Activated T-helper 2 cell treated with anti-CD3 and anti-CD28 coated beads, Interferon-gamma antibody, Interleukin-2, Interleukin-4, amounts not matched to agents 10 μg/mL and 5 μg/mL and 100 μg/mL, durations not matched to agents 14 hours and 24 hours and 36 hours (primary cell): ENCODE measurements at places on chromosomes 6 and 20. TPM values are rescaled to one million over a fixed set of nuclear protein-coding genes. Genes with fewer than 3 reads are reported as not detected.

The TRDN gene
- total RNA-seq = not detected in 2 replicates

The ZBTB9 gene
- total RNA-seq = 11.4 and 11.5 TPM in 2 replicates

The SPO11 gene
- not detected in 2 replicates for total RNA-seq

The BPI gene
- not detected in 2 replicates for total RNA-seq

DNA sequence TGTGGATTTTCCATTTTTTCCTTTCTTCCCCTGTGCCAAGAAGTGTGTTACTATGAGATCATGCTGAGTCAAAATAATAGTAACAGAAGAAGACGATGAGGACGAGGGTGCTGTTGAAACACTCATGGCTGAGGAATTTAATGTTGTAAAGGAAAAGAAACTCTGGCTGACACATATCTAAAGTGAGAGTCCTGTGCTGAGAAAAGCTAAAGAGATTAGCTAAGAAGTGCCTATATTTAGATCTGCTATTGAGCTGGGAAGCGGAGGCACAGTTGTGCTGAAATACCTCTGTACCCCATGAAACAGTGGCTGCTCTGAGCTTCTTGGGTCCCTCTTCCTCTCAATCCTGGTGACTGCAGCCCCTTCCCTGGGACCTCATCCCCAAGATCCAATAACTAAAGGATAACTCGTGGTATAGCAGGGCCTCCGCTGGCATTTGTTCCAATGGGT lies 1.1 kb upstream of the SYTL3 start:
- peak overlapping the region; percentile 90 for H3K4me3 ChIP-seq
- peaks cover 38% of the 10 kb centered on the region for H3K36me3 ChIP-seq
- DNase-seq = no peak

- no peak overlapping the region for H3K4me3 ChIP-seq
- DNase-seq = no peak
- H3K27me3 ChIP-seq = no peaks in the 10 kb centered on the region
- H3K4me1 ChIP-seq = no peaks in the 10 kb centered on the region
- H3K27ac ChIP-seq = no peak overlapping the region
Observed at GRCh38 chr20:55052459-55052858, 577.1 kb downstream of the DOK5 start.

- no peak overlapping the region for H3K27ac ChIP-seq
- DNase-seq = no peak
- no peaks in the 10 kb centered on the region for H3K27me3 ChIP-seq
- no peaks in the 10 kb centered on the region for H3K36me3 ChIP-seq
Observed at GRCh38 chr20:60100780-60101179, 142.6 kb downstream of the CDH26 start.

- H3K27ac ChIP-seq = no peak overlapping the region
- DNase-seq = peak; percentile 56
- H3K27me3 ChIP-seq = peaks cover 70% of the 10 kb centered on the region
- H3K4me1 ChIP-seq = peaks cover 30% of the 10 kb centered on the region
Observed at GRCh38 chr6:29976588-29977424, 34.5 kb downstream of the HLA-A start.

GRCh38 chr6:165231581-165232561 lies 77.5 kb downstream of the C6orf118 start:
- H3K36me3 ChIP-seq = no peaks in the 10 kb centered on the region
- no peaks in the 10 kb centered on the region for H3K27me3 ChIP-seq
- H3K4me1 ChIP-seq = no peaks in the 10 kb centered on the region
- no peak overlapping the region for H3K27ac ChIP-seq
- no peak overlapping the region for H3K4me3 ChIP-seq

DNA sequence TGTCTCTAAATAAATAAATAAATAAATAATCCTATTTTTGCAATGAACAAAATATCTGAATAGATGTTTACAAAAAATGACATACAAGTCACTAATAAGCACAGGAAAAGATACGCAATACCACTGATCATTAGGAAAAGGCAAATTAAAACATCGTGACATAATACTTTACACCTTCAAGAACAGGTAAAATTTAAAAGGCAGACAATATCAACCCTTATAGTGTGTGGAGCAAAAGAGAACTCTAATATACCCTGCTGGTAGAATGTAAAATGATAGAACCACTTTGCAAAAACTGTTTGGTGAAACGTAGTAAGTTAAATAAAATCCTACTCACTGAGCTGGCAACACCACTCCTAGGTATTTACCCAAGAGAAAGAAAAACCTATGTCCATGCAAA lies 67.4 kb downstream of the ZMYND8 start:
- H3K4me1 ChIP-seq = peaks cover 4% of the 10 kb centered on the region
- no peak overlapping the region for H3K27ac ChIP-seq
- no peak overlapping the region for H3K4me3 ChIP-seq
- no peak for DNase-seq
- peaks cover 73% of the 10 kb centered on the region for H3K36me3 ChIP-seq

DNA sequence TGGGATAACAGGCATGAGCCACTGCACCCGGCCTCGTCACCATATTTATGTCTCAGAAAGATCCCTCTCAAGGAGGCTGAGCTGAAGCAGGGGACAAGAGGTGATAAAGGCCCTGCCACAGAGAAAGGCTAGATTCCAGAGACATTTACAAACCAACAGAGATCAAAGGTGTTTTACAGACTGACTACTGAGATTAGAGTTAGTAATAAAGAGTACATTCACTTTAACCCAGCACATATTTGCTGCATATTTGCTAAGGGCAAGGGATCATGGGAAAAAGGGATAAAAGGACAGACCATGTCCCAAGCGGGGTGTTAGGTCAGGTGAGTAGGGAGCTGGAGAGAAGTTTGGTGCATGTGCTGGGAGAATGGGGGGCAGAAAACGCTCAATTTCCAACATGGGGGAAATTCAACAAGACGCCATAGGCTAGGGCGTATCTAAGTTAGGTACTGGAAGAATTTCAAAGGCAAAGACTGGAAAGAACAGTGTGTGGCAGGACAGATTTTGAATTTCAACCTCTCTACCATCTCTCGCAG lies 43.8 kb upstream of the SEC63 start:
- no peak for DNase-seq
- no peaks in the 10 kb centered on the region for H3K4me1 ChIP-seq

DNA sequence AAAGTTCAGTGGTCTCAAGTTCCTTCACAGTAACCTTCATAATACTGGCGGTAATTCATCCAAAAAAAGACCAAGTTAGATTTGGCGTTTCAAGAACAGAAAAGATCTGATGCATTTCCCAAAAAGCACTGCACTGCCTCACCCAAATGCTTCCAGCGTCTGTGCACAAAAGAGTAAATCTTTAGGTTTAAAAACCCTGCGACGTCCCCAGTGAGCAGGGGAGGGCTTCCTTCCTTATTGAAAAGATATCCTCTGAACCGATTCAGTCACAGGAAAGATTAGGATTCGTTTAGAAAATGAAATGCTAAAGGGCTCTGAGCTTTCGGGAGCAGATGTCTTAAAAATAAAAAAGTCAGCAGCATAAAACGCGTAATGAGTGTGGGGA lies 654 bp downstream of the TBC1D7 start:
- H3K4me1 ChIP-seq = peaks cover 26% of the 10 kb centered on the region
- no peak for DNase-seq
- peaks cover 19% of the 10 kb centered on the region for H3K36me3 ChIP-seq
- H3K4me3 ChIP-seq = peak overlapping the region; percentile 89
- no peaks in the 10 kb centered on the region for H3K27me3 ChIP-seq

- H3K4me1 ChIP-seq = peaks cover 52% of the 10 kb centered on the region
- H3K27ac ChIP-seq = peak overlapping the region; percentile 78
- peak; percentile 55 for DNase-seq
Observed at GRCh38 chr6:134979142-134979541, 29.2 kb upstream of the ALDH8A1 start.

DNA sequence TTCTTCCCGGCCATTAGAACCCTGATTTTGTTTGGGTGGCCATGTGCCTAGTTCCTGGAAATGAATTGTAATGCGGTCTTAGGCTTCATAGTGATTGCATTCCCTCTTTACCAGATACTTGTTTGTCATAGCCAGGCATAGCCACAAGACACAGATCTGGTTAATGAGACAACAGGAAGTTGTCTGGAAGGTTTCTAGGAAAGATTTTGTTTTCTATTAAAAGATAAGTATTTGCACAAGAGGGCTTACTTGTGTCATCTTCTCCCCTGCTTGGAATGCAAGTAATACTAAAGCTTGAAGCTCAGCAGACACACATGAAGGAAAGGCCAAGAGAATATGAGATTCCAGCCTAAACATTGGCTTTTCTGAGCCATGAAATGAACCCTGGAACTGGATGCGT lies 12.9 kb downstream of the FARS2 start:
- H3K4me1 ChIP-seq = peaks cover 57% of the 10 kb centered on the region
- no peak for DNase-seq
